ENCODE measurements at places on chromosomes 4 and X.

DNA sequence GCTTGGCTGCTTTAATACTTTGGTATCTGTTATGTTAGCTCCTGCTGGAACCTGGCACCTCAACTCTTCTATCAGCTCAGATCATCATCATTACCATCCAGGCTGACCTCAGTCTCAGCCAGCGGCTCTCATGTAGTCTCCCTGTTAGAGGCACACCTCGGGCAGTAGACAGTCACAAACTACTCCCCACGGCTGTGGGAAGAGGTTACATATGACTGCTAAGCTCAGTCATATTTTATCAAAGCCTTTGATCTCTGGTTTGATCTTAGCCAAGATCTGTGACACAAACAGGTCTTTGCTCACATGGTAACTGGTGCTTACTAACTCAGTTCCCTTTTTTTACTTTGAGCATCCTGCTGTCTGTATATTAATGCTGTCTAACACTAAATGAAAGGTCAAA is 384.9 kb downstream of the CENPC start:
- DNase-seq, result no peak

DNA sequence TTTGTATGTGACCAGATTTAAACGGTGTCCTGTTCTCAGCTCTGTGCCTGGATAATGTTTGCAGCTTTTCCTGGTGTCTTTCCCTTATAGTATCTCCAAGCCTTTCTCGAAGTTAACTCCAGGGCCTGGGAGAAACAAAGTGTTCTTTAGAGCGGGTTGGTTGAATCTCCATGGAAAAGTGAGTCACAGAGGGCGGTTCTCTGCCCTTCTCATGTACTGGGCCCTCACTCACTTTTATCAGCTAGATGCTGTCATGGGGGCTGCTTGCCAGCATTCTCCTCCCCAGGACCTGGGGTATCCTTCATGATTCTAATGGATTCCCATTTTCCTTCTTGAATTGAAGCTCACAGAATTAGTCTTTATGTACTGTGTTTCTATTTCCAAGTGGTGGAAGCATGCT is 46.1 kb upstream of the MAGEC2 start:
- no peak for DNase-seq

GRCh38 chr4:60378010-60378409 is 822.1 kb upstream of the ADGRL3 start:
- no peak for DNase-seq

GRCh38 chr4:8891646-8892555 is 20.3 kb upstream of the HMX1 start:
- no peak for DNase-seq

GRCh38 chr4:66804979-66805378 is 740.3 kb downstream of the CENPC start:
- DNase-seq, result no peak

DNA sequence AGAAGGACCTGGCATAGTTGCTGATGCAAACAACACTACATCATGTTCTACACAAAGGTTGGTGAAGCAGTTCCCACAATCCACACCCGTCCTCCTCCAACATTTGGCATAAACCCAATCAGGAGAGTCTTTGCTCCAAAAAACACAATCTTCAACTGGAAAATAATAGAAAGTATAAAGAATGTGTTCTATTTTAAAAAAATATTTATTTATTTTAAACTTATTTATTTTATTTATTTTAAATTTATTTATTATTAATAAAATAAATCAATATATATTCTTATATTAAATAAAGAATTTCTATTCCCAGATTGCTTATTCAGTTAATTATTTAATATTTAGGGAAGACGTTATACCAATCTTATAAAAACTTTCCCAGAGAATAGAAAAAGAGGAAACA is 1753.7 kb upstream of the AGA start:
- no peak for DNase-seq

GRCh38 chr4:83875437-83875836 is 339.5 kb downstream of the GPAT3 start:
- no peak for DNase-seq
